ENCODE measurements at places on chromosomes 3 and 15.

DNA sequence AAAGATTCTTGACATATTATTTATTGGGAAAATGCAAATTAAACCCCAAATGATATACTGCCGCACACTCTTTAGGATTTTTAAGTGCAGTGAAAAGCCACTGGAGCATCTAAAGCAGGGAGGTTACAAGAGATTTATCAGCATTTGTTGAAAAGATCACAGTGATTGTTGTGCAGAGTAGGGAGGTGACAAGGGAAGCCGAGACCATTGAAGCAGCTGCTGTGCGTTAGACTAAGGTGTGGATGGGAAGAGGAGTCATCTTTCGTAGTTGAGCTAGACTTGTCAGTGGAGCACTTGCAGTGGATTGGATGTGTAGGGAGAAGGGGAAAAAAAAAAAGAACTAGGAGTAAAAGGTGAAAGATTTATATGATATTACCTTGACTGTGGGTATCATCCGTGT lies 854.6 kb downstream of the NTRK3 start:
- no peak for DNase-seq

- DNase-seq: no peak
Observed at GRCh38 chr15:39914977-39915376, 5.1 kb downstream of the GPR176 start.

DNA sequence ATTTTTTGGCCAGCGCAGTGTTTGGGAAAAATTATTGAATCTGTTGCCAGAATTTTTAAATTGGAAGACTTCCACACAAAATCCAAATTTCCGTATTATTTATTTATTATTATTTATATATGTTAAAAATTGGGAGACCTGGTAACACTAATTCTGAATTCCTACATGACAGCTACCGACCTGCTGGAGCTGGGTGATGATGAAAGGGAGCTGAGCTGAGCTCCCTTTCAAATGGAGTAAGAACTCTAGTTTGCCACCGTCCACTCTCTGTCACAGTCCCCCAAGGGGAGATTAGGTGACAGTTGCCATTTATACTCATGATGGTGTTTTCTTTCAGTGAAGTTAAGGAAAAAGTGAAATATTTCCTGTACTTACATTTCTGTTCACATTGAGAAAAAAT lies 1.4 kb downstream of the CRTC3 start:
- DNase-seq: no peak

DNA sequence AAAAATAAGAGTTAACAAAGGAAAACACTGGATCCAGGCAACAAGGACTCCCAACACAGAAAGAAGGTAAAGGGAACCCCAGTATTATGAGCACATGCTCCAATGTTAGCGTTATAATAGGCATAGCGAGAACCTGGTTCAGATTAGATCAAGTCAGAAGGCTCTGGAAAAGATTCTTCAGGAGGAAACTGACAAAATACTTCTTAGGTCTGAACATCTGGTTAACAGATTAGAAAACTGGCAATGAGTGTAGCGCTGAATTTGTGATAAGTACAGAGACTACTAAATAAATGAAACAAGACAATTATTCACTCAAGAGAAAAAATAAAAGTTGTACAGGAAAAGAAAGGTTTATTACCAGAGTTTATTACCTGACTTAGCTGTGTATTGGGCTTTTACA lies 146.1 kb downstream of the DPH6 start:
- no peak for DNase-seq

GRCh38 chr3:34261001-34261385 lies 462.6 kb downstream of the PDCD6IP start:
- no peak for DNase-seq

All from stimulated activated CD8-positive, alpha-beta memory T cell treated with anti-CD3 and anti-CD28 coated beads, Interleukin-7, amount 100 ng/mL, for 1 hour (primary cell).